ENCODE measurements at places on chromosomes 6 and 20.
A peak's percentile ranks its signal among the peaks of the same experiment; 100 is the strongest.

GRCh38 chr6:158023597-158023939 lies 41.9 kb downstream of the SYNJ2 start:
- no peak for DNase-seq

GRCh38 chr20:50015993-50016770 lies 33.4 kb downstream of the SNAI1 start:
- DNase-seq = no peak

DNA sequence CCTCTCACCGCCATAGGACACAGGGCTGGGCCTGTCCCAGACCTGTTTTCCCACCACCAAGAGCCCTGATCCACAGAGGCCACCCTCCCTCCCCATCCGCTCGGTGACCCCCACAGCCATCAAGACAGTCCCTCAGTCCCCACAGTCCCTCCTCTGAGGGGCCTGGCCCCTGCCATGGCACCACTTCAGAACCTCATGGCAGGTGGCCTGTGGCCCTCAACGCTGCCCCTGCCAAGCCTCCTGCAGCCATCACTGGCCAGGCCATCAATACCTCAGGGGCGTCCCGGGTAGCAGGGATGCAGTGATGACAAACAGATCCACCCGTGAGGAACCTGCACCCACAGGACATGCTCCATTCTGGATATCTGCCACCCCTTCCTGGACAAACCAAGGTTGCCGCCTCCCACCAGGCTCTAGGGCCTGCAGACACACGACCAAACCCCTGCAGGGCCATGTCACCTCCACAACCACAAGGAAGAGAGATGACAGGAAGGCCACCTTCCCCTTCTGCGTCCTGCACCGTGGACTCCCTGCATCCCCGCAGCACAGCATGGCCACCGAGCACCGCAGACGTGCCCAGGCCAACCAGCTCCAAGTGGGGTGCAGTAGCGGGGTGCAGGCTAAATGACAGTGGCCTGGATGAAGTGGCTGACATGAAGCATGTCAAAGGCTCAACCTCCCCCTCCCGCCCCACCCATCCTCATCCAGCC lies 14.0 kb downstream of the TAF4 start:
- no peak for DNase-seq

DNA sequence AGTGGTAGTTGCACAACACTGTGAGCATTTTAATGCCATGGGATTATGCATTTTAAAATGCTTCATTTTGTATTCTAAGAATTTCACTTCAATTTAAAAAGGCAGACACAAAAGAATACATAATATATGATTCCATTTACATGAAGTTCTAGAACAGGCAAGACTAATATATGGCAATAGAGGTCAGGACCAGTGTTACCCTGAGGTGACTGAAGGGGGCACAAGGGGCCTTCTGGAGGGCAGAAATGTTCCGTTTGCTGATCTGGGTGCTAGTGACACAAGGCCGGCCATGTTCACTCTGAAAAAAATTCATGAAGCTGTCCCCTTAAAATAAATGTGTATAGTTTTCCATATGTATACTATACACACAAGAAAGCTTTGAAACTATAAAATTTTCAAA lies 28.5 kb downstream of the TASP1 start:
- DNase-seq = peak; percentile 9

- no peak for DNase-seq
Measured at GRCh38 chr6:11702500-11703130, 76.0 kb downstream of the ADTRP start.

DNA sequence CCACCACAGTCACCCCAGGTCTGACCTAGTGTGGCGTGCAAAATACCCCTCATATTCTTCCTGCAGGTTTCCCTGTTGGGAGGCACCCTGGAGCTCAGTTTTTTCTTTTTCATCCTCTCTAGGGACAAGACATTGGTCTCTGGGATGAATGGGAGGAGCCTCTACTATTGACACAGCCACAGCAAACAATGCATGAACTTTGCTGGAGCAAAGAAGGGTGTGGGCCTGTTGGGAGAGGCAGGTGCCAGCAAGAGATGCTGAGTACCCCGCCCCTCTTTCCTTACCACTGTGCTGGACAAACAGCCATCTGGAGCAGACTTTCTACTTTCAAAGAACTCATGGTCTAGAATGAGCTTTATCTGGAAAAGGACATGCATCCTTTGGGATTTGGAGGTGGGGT lies 10.1 kb downstream of the TGM3 start:
- no peak for DNase-seq
